ENCODE measurements at places on chromosomes 2 and 18.

DNA sequence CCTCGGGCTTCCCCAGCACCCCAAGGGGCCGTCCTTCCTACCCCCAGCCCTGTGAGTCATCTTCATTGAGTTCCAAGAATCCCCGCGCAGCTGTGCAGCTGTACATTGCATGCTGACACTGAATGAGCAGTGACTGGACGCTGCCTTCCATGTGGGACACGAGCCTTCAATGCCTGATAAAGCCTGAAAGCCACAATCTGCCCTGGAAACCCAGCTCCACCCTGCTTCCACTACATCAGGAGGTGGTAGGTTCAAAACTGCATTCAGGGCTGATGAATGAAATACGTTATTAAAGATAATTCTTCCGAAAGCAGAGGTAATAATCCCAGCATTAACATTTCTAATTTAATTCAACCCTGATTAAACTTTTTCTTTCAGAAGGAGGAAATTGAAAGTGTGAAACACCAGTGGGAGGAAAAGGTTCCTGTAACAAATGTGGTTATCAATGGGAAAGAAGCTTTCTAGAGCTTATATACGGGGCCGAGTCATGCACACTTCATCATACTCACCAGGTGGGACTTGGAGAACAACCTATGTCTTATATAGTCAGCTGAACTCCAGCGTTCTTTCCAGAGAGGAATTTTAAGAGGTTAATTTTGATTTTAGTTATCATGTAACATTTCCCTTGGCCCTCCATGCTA is 360.1 kb downstream of the LPIN1 start:
- no peak for DNase-seq

- DNase-seq = no peak
Measured at GRCh38 chr2:86333378-86333777, 4.0 kb downstream of the REEP1 start.

DNA sequence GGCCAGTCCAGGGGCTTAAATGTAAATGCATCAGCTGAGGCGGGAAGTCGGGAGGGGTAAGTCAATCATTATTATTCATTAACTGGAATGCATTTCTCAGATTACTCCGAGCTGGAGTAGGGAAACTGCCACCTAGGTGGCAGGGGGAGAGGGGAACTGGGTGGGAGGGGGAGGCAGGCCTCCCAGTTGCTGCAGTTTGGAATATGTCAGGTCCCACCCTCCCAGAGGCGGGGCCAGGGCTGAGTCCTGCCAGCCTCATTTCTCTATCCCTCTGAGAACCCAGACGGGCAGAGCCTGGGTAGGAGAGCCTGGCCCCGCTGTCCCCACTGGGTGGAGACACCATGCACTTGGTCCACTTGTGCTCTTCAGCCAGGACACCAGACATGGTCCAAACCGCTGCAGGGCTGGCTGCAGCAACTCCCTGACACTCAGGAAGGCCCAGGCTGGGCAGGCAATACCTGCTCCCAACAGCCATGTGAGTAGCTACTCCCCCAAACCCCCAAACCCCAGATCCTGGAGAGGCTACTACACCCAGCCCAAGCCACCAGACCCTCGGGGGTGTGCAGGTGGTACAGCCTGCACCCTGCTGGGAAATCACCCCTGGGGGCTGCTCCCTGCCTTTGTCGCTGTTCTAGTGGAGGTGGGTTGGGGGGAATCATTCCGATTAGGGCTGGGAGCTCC is at the start of gene GPBAR1:
GPBAR1 (plus strand) TSS at position 274 of the 681 bp plus-strand sequence. CDS start 1,710 bp downstream, outside the sequence.
- DNase-seq = no peak

DNA sequence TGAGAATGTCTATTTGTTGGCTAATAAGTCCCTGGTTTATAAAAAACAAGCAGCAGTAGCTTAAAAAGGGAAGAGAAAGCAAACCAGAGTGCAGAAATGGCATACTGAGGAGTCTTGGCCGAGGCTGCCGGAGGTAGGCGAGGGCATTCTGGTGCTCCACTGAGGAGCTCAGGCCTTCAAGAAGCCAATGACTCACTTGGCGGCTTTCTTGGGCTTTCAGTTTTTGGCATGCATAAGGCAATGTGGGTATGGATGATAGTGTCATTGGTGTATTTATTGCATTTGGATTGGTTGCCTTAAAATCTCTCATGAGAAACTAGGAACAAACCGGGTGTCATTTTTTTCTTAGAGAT is 119.6 kb upstream of the ARL5A start:
- DNase-seq = no peak

GRCh38 chr2:46323730-46324129 is 26.5 kb downstream of the EPAS1 start:
- no peak for DNase-seq

- no peak for DNase-seq
Measured at GRCh38 chr18:22713511-22713910, 219.6 kb upstream of the RBBP8 start.

DNA sequence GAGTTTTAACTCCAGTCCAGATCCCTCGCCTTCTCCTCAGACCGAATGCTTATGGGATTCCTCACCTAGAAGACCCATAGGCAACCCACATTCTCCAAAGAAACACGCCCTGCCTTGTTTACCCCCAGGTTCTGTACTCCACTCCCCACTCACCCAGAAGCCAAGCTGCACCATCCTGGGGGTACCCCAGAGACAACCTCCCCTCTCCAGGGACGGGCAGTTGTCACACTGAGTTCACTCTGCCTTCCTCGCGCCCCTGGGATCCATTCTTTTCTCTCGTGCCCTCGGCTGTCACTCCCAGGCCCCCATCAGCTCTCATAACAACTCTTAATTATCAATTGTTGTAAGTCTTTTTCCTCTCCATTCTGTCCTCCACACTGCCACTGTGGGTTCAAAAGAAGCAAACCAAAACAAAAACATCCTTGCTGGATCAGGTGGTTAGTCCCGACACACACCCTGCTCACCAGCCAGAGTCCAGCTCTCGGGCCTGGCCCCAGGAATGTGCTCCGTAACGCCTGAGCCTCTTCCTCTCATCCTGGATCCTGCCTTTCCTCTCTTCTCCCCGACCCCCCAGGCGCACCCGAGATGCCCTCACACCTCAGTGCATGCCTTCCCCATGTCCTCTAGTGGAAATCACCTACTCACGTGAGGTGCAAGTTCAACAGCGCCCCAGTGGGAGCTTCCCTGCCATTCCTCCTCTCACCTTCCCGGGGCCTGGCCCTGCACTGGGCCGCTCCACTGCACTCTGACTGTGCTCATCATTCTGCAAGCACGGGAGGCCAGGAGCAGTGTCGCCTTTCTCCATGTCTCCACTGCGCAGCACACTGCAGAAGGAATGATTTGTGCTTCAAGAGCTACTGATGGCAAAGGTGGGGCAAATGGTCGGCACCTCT is 20.7 kb downstream of the COX7A2L start:
- peak; percentile 83 for DNase-seq

GRCh38 chr2:223928113-223929006 is 16.8 kb downstream of the WDFY1 start:
- DNase-seq = no peak

DNA sequence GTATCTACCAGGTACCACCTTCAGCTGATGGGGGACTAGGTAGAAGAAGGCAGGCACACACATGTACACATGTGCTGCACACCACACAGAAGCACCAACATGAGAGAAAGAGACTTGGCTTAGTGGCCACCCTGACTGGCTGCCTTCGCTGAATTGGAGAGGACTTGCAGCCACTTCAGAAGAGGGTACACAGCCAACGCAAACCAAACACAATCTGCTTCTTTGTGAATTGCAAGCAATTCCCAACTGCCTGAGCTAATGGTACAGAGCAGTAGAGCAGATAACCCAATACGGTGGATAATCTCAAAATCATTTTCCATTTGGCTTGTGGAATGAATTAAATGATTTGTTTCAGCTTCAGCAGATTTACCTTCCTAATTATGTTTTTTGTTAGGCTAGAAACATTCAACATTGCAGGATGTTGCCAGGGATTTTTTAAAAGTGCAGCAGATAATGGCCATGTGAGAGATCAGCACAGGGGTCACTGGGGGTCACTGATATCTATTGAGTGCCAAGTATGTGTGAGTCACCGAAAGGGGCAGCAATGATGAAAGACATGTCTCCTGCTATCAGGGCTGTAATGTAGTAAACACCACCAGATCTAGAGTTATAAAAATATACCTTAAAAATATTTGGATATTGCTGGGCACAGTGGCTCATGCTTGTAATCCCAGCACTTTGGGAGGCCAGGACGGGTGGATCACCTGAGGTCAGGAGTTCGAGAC is 652.6 kb downstream of the BCL11A start:
- DNase-seq = no peak

DNA sequence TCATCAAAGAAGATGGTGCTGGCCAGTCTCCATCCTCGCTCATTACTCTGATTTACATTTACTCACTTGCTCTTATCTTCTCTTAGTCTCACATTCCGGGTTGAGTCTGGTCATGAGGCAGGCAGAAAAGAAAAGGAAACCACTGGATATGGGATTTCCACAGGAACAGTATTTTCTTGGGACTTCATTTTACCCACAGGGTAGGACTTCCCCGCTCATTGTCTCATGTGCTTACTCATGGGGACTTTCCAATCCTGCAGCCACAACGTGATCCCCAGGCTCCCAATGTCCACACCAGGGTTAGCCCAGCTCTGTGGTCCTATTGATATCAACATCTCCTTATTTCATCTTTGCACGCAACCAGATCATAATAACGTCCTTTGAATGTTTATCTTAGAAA is 373.8 kb downstream of the TMEM182 start:
- no peak for DNase-seq

DNA sequence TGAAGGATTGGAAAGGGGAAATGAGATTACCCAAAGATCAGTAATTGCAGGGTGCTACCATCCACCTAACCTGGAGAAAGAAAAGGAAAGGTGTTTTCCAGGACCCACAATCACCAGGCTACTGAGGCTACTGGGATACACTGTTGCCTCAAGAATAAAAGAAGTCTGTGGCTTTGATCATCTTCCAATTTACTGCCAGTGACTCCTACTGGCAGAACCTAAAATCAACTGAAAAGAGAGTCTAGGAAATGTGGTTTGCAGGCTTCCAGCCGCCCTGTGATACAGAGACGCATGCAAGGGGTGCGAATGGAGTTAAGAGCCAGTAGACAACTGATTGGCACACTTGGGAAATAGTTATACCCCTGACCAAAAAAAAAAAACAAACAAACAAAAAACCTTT is 16.6 kb upstream of the TTL start:
- no peak for DNase-seq

DNA sequence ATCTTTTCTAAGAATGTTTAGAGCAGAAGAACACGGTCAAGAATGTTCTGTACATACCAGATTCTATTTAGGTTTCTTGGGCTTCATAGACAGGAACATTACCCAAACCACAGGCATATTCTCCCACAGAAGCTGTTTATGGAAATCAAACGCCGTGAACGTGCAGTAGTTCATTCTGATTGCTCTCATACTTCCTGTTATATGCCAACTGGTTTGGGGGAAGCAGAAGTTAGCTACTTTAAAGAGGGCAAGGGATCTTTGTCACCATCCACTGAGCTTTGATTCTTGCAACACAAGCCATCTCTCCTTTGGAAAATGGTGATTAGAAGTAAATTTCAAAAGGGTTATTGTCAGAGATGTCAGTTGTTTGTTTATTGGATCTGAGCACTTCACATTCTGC is 182.2 kb upstream of the NRP2 start:
- no peak for DNase-seq

DNA sequence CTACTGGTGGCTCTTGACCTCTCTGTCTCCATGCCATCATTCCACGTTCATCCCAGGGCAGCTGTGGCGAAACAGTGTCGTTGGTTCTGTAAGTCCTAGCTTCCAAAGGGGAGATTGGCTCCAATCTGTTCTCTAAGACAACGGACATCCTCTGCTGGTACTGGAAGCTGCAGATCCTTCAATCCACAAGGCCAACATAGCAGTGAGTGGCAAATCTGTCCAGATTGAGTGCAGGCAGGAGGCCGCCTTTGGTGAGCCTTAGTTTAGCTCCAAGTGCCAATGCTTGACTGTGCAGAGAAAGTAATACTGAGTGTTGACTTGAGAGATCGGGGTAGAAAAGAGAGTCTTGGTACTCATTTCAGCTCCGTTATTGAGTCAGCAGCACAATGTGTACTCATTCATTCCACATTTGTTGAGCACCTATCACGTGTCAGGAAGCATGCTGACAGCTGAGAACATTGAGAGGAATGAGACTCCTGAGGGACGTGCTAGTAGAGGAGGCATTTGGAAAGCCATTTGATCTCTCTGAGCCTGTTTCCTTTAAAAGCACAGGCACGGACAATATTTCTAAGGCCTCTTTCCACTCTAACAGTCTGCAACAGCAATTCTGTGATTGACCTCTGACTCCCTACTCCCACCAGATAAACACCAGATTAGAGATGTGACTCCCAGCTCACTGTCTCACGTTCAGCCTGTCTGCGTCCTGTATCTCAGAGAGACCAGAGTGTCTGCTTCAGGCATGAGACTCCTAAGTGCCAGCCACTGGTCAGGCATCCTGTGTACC is 306.0 kb downstream of the CLIP4 start:
- DNase-seq = no peak

DNA sequence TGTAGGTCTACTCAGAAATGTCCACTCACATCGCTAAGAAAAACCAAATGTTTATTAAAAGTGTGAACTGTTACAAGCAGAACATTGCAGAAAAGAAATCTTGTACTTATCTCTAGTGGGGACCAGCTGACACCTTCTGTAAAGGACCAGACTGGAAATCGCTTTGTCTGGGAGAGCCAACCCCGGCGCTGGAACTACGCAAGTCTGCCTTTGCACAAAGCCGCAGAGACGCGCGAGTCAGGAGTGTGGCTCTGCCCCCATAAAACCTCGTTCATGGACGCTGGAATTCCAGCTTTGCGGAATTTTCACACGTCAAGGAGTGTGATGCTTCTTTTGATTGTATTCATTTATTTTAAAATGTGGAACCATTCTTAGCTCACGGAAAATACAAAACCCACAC is 141.9 kb upstream of the SALL3 start:
- no peak for DNase-seq

DNA sequence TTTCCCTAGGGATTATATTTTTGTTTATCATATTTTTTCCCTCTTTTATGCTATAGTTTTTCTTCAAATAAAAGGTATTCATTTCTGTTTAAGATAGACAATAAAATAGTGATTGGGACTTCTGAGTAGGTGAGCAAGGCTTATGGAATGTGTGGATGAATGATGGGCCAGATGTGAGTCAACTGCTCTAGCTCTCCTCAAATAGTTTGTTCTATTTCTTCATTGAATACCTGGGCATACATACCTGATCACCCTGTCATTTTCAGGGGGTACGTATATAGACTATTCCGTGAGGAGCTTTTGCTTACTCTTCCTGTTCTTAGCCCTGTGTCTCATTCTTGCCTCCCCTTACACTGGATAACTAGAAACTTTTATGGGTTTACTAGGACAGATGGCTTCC is 41.9 kb downstream of the BABAM2 start:
- no peak for DNase-seq

- DNase-seq = no peak
Measured at GRCh38 chr2:66058675-66059074, 376.2 kb upstream of the MEIS1 start.

- no peak for DNase-seq
Measured at GRCh38 chr2:203732092-203732952, 25.9 kb downstream of the CD28 start.

Data from esophagus muscularis mucosa (tissue), 4 donors.